ENCODE measurements at places on chromosomes 12 and 14. TPM values are rescaled to one million over a fixed set of nuclear protein-coding genes. Genes with fewer than 3 reads are reported as not detected.

Gene TSFM
- 45.5 TPM for polyA plus RNA-seq

Gene VPS33A
- 18.0 TPM for polyA plus RNA-seq

Gene POTEM
- polyA plus RNA-seq = not detected

Gene PYGL
- polyA plus RNA-seq = 17.3 TPM

Gene HAL
- polyA plus RNA-seq = 0.26 TPM

Gene LRP1-AS
- not detected for polyA plus RNA-seq

Gene PACS2
- polyA plus RNA-seq = 54.5 TPM

Gene KRT79
- polyA plus RNA-seq = not detected

Gene GARIN6
- polyA plus RNA-seq = not detected

Gene PRIMA1
- polyA plus RNA-seq = 1.1 TPM

Gene FAM90A1
- 2.0 TPM for polyA plus RNA-seq

DNA sequence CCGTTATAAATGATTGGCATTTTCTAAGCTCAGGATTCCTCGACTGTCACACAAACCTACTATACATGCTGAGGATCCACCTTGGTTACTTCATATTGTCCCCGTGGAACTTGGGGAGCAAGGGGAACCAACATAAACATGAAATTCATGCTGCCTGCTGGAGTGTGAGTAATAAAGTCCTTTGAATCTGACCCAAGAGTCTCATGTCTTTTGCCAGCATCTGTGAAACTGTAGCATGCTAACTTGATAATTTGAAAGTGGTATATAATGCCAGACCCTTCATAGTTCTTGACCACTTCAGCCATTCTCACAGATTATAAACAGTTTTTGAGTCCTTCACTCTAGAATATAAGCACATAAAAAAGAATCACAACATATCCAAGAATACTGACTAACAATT is 17.1 kb downstream of the SLC35F4 start:
- DNase-seq = no peak

GRCh38 chr12:105992849-105993740 is 145.7 kb downstream of the NUAK1 start:
- DNase-seq = no peak

DNA sequence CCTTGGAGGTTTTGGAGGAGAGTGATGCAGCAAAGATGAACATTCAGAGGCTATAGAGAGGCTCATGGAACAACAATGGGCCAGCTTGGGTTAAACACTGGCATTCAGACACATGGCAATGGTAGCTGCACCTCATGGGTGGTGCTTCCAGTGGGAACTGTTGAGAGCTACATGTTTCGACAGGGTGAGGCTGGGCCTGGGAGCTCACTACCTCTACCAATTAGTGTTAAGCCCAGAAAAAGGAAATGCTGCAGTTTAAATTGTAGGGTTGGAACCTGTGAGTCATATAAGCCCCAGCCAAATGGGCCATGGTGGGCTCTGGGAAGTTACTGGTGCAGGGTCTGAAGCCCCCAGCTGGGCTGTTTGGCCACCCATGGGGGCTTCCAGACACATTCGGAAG is 279.7 kb downstream of the ZFP36L1 start:
- DNase-seq = no peak

DNA sequence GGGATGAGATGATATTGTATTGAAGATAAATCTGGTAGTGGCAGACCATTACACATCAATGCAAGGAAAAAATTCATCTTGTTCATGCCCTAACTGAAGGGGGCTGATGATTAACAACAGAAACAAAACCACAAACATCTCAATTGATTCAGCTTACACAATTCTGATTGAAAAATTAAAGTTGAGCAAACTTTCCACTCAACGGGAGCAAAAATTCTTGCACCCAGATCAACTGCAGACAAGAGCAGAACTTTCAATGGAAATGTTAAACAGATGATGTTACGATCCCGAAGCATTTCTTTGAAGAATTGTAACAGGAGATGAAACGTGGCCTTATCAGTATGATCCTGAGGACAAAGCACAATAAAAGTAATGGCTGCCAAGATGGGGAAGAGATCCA is 172.4 kb upstream of the SOX5 start:
- no peak for DNase-seq

DNA sequence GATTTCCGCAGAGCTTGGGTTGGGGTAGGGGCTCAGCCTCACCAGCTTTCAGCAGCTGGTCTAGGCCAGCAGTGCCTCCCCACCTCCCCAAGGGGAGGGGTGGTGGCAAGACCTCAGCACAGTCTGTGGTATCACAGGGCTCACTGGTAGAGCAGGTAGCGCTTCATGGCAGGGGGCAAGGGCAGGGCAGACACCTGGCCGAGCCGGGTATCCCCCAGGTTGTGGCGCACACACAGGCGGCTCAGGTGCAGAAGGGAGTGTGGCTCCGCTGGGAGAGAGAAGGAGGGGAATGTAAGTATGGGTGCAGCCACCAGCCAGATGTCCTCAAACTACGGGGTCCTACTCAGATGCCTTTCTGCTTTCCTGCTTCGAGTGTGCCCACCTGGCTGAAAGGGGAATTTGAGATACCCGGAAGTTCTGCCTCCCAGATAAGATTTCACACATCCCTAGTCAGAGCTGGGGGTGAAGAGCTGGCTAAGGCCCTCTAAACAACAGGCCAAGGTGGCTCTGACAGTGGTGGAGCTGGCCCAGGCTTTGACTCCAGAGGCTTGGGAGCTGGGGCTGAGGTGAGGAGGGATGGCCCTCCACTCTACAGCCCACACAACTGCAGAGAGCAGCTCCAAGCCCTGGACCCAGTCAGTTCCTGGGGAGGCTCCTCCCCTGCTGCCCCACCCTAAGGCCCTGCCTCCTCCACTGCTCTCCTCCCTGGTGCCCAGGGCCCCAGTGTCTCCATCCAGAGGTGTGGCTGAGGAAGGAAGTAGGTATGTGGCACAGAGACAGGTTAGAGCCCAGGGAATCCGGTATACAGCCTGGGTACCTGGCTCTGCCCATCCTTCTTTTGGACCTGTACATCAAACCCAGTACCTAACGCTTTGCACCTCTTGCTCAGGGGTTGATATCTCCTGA is 1.8 kb downstream of the SPSB2 start:
- no peak for DNase-seq

- DNase-seq = no peak
Measured at GRCh38 chr12:56230432-56231183, 757 bp downstream of the SLC39A5 start.

DNA sequence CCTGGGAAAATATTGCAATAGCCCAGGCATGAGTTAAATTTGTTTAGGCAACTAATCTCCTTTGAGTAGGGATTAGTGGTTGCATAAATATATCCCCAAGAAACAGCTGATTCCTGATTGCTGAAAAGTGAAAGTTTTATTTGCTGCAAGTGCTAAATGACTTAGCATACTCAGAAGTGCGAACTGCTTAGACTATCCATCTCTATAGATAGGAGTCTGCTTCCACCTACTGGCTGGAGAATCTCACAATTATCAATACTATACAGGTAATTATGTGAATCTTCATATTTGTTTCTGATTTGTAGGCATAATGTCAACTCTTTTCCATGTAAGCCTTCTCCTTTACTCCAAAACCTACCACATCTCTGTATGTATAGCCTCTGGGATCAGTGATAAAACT is 12.0 kb upstream of the SLCO1B3 start:
- DNase-seq = no peak

- no peak for DNase-seq
Measured at GRCh38 chr12:112936927-112937326, 1.3 kb upstream of the OAS3 start.

- no peak for DNase-seq
Measured at GRCh38 chr12:39331539-39332261, 111.2 kb downstream of the KIF21A start.

- DNase-seq = no peak
Measured at GRCh38 chr14:32710731-32711680, 227.7 kb upstream of the NPAS3 start.

GRCh38 chr14:55309761-55310365 is 38.6 kb downstream of the FBXO34 start:
- DNase-seq = no peak

DNA sequence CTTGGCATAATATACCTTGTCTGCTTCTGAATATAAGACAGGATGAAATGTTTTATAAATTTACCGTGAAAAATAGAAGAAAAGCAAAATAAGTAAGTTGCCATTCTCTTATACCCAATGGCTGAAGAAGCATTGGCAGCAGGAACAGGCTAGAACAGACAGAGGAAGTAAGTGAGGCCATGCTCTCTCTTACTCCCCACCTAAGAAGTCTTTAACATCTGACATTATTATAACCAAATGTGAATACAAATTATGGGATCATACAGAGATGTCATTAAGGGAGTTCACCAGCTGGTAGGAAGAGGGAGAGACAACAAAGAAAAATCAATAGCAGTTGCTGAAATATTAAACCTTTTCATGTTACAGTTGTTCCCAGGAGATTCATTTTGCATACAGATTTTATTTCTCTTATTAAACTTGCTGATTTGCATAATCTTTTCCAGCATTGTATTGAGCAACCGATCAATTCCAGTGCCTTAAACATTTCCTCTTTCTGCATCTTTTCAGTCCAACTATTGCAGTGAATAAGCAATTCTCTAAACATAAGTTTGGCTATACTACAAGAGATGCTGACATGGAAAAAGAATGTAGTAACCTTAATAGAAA is 270.6 kb downstream of the SLC6A15 start:
- DNase-seq = no peak

GRCh38 chr14:102694530-102695166 is 82.6 kb upstream of the TRAF3 start:
- peak; percentile 58 for DNase-seq

GRCh38 chr14:105058521-105059034 is 6.7 kb downstream of the GPR132 start:
- DNase-seq = no peak

- DNase-seq = no peak
Measured at GRCh38 chr12:29234965-29235626, 86.0 kb downstream of the FAR2 start.

GRCh38 chr12:10159280-10159679 is 12.7 kb downstream of the OLR1 start:
- DNase-seq = no peak

GRCh38 chr12:130920723-130921381 is 32.9 kb upstream of the ADGRD1 start:
- DNase-seq = no peak

GRCh38 chr12:66047411-66048021 is 83.0 kb downstream of the LLPH start:
- no peak for DNase-seq

All from right renal cortex interstitium (tissue), 3 donors.